ENCODE measurements at places on chromosomes 3 and 15. TPM values are rescaled to one million over a fixed set of nuclear protein-coding genes. Genes with fewer than 3 reads are reported as not detected.

The IGF2BP2 gene
- total RNA-seq: 62.6 TPM

The NEK11 gene
- 31.3 TPM for total RNA-seq

The CLRN1 gene
- total RNA-seq: not detected

The COMMD4 gene
- 22.2 TPM for total RNA-seq

The C3orf85 gene
- not detected for total RNA-seq

The ERICH6 gene
- not detected for total RNA-seq

The TBC1D2B gene
- 22.8 TPM for total RNA-seq

The MLF1 gene
- total RNA-seq: 24.7 TPM

The ZNF35 gene
- total RNA-seq: 42.3 TPM

The GP9 gene
- total RNA-seq: not detected

The KIF7 gene
- 10.6 TPM for total RNA-seq

The NRG4 gene
- total RNA-seq: not detected

The WDR49 gene
- 8.8 TPM for total RNA-seq

The EPHA3 gene
- total RNA-seq: 208 TPM

The PARP15 gene
- total RNA-seq: under 0.01 TPM

The MTMR10 gene
- total RNA-seq: 15.7 TPM

The CLDN11 gene
- total RNA-seq: 2.8 TPM

The KCNMB3 gene
- 9.7 TPM for total RNA-seq

The CD276 gene
- 52.9 TPM for total RNA-seq

The HTR3E gene
- total RNA-seq: not detected

The DUOXA2 gene
- not detected for total RNA-seq

The CCDC54 gene
- total RNA-seq: 1.6 TPM

The TMC3 gene
- total RNA-seq: 0.31 TPM

The TMEM266 gene
- 3.8 TPM for total RNA-seq

The POU1F1 gene
- total RNA-seq: not detected

The IL17RB gene
- 2.2 TPM for total RNA-seq

The LRRC31 gene
- not detected for total RNA-seq
